ENCODE measurements at places on chromosomes 3 and 15.
A peak's percentile ranks its signal among the peaks of the same experiment; 100 is the strongest.

GRCh38 chr15:57604507-57604906, 12.8 kb downstream of the MYZAP start:
- no peak for DNase-seq

- DNase-seq, result peak; percentile 38
Measured at GRCh38 chr15:58066042-58066867, 744 bp upstream of the ALDH1A2 start.

GRCh38 chr3:52313188-52313773, 2.8 kb upstream of the DNAH1 start:
- no peak for DNase-seq

DNA sequence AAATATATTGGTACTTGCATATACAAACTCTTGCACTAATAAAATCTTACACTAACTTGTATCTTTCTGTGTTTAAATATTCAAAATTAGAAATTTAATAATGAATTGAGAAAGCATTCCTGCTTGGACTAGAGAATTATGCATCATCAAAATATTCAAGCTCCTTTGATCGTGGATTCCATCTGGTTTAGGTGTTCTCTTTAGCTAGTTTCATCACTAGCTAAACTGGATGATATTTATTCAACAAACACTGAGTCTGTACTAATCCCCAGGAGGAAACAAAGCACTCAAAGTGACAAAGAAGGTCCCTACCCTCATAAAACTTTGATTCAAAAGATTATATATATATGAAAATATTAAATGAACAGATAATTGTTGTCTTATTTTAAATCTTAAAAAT, 1360.9 kb upstream of the ALCAM start:
- DNase-seq, result peak; percentile 18

DNA sequence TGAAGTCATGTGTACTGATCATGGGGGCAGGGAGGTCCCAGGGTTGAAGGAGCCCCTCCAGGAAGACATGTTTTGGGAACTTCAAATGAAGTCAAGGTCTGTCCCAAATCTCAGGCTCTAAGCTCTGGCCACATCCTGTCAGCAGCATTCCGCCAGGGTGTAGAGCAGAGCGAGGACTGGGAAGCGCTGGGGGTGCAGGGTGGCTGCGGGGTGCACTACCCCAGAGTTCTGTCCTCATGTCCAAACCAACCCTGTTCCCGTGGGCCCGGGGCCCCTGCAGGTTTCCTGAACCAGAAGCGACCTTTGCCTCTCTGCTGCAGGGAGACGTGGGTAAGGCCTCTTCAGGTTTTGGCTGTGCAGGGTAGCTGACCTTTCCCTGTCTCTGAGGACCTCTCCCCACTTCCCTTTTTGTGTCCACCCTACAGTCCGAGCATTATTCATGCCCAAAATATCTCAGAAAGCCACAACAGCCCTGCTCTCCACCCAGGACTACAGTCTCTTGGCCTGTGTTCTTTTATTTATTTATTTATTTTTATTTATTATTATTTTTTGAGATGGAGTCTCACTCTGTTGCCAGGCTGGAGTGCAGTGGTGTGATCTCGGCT, 26.6 kb upstream of the FLNB start:
- DNase-seq, result no peak

DNA sequence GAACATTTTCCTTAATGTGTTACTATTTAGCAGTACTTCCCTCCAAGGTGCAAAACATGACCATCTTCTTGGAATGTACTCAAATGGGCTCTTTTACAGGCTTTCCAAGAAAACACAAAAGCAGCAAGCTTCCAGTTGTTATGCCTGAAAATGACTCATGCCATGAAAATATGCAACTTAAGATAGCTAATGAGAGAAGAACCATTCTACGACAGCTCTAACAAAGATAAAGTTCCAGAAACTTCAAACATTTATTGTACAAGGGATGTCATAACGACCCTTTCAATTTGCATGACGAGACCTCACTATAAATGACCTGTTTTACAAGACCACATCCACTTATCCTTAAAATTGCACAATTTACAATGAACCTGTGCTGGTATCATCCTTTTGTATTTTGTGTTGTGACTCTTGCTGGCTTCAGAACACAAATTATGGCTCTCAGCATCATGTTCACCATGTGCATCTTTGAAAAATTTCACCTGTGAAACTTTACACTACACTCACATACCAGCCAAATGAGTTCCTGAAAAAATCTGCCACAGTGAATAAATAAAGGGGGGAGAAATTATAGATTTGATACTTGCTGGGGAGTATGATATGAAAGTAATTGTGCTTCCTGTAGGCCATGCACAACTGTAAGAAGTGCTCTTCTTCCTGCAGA, 433.7 kb downstream of the MAGI1 start:
- peak; percentile 68 for DNase-seq

DNA sequence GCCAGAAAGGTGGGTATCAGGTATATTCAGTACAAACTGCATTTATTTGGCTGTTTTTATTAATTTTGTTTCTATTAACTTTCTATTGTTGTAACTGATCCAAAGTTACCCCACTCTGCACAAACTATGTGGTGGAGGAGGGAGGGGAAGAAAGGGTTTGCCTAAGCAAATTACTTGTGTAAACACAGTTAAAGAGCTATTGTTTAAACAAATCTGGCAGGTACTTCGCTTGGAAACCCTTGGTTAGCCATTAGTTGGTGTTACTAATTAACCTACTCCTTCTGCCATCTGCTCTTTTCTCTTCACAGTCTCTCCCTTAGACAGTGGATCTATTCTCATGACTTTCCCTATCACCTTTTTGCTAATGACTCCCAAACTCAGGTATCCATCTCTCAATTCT, 328.4 kb upstream of the NECTIN3 start:
- no peak for DNase-seq

- DNase-seq, result no peak
Measured at GRCh38 chr3:82676356-82677026, 915.0 kb upstream of the GBE1 start.

GRCh38 chr3:66236281-66236680, 15.5 kb downstream of the SLC25A26 start:
- DNase-seq, result peak; percentile 17

GRCh38 chr3:194274424-194275085, 76.6 kb downstream of the CPN2 start:
- no peak for DNase-seq

DNA sequence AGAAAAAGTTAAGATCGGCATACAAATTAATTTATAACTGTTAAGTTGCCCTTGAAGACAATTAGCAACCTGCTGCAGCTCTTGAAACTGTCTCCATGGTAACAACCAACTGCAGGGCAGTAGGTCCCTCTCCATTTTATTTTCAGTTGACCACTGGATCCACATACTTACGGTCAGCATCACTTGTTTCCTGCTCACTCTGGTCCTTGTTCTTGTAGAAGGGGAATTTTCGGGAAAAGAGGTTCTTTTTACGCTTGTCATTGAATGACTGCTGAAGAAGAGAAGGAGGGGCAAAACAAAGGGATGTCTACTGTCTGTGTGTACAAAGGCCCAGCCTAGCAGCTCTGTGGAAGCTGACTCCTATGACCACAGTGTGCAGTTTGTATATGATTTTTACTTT, 46.8 kb upstream of the MELTF start:
- DNase-seq, result no peak

DNA sequence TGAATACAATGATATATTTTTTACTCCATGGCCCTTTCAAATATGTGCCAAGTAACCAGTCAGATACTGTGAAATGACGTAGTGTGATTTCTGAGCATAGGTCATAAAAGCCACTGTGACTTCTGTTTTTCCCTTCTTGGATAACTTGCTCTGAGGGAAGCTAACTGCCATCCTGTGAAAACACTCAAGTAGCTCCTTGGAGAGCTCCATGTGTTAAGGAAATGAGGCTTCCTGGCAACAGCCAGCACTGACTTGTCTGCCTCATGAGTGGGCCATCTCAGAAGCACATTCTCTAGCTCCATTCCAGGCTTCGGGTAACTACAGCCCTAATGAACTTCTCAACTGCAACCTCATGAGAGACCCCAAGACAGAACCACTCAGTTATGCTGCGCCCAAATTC, 9.5 kb upstream of the CCDC80 start:
- DNase-seq, result no peak

DNA sequence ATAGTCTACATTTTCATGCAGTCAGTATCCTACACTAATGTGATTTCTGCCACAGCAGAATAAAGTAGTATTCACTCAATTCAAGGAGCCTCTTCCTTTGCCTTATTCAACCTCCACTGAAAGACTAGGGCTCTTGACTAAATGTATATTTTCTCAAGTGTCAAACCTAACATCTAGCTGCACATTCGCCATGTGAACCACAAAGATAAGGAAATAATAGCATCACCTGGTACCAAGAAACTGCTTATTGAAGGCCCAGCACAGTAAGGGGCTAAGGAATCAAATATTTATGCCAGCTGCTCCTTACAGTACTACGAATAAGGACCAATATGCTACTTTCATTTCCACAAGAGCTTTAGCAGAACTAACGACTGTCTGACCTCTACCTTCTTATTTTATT, 1.3 kb downstream of the SRP14 start:
- DNase-seq, result no peak

DNA sequence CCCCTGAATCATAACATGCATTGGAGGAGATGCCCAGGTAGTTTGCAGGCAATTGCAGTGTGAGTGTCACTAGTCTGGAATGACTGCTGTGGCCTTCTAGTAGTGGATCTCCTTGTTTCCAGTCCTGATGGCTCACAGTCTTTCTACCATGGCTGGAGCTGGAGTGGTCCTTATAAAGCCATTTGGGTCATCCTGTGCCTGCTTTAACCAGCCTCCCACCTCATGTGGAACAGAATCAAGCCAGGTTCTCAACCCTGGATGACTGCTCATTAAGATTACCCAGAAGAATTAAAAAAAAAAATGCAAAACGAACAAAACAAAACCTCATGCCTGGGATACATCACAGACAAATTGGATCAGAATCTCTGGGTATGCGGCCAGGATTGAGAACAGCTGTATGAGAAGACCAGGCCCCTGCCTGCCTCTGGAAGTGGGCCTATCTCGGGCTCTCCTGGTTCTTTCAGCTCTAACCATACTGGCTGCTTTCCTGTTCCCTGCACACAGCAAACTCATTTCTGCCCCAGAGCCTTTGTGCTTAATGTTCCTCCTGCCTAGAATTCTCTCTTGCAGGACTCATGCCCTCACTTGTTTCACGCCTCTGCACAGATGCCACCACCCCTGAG, 96.4 kb downstream of the ITPR1 start:
- DNase-seq, result no peak

DNA sequence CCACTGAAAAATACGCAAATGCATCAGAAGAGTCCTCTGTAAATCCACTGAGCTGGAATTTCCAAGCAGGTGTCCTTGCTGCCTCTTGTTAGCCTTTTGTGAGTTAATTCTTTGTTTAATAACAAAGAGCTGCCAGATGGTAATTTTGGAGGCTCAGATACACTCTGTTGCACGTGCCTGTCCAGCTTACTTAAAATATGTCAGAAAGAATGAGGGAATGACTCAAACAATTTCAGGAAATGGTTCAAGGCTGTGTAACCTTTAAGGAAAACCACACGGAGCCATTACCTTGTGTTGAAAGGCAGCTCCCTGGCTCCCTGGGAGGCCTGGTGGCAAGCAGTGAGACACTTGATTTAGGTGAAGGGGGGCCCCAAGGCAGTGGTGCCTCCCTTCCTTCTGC, 302.2 kb upstream of the CTDSPL start:
- DNase-seq, result peak; percentile 1

DNA sequence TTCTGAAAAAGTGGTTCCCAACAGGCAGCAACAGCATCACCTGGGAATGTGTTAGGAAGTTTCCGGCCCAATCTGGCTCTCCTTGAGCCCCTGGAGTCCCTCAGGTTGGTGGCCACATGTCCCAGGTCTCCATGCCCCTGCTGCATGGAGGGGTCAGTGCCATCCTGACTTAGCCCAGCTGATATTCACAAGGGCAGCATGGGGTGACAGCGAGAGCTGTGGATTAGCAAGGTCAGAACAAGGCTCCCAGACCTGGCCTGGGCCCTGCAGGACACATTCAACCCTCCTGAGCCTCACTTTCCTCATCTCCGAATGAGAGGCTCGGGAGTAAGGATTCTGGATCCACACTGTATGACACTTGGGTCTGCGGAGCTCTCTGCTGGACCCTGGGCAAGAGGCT, 243.8 kb upstream of the TLE3 start:
- DNase-seq, result no peak

- DNase-seq, result no peak
Measured at GRCh38 chr3:126126811-126127431, 43.0 kb upstream of the SLC41A3 start.

DNA sequence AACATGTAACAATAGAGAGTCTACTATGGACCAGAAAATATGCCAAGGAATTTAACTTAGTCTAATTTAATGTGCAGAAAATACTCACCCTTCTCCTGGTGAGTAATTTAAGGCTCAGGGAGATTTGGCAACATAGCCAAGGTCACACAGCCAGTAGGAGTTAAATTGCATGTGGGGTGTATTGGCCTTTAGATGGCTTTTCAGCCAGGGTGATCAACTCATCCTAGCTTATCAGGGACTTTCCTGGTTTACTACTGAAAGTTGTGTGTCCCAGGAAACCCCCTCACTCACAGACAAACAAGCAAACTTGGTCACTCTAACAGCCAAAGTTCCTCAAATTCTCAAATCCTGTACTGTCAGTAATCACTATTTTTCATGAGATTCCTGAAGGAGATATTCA, 2.6 kb upstream of the SLC9A9 start:
- DNase-seq, result peak; percentile 47

- DNase-seq, result no peak
Measured at GRCh38 chr3:197300361-197300760, 1.9 kb upstream of the DLG1 start.

DNA sequence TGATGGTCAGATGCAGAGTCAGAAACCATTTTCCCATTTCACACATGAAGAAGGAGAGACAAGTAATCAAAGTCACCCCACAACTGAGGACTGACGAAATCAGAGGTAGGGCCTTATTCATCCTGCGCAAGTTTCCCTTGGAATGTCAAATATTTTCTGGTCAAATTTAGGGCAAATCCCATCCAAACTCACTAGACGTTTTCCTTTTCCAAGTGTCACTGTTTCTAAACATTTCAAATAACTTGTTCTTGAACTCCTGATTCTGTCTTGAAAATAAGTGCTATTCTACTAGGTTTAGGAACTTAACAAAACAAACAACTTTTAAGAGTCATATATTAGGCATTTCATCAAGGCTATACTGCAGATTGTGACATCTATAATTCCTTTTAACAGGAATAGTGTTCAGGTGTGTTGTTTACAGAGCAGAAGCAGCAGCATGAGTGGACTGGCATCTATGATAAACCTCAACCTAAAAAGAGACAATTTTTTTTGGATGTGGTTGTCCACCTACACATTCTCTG, 40.7 kb downstream of the SUMF1 start:
- DNase-seq, result peak; percentile 47

DNA sequence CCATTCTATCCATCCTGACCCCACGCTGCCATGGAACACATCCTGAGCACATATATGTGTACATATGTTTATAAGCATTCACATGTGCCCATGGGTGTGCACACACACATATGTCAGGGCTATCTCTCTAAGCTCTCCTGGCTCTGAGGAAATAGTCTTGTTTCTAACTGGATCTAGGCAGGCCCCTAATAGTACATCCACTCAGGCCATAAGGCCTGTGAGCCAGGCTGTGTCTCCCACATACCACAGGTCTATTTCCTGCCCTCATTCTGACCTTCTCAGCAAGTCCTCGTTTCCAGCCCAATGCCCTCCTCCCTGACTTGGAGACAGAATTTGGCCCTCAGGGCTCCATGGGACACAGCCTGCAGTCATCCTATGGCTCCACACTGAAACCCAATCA, 284.8 kb upstream of the CTNNB1 start:
- DNase-seq, result no peak

GRCh38 chr15:95929232-95929846, 401.2 kb upstream of the NR2F2 start:
- peak; percentile 50 for DNase-seq
